ENCODE measurements at places on chromosomes 5 and 9.

DNA sequence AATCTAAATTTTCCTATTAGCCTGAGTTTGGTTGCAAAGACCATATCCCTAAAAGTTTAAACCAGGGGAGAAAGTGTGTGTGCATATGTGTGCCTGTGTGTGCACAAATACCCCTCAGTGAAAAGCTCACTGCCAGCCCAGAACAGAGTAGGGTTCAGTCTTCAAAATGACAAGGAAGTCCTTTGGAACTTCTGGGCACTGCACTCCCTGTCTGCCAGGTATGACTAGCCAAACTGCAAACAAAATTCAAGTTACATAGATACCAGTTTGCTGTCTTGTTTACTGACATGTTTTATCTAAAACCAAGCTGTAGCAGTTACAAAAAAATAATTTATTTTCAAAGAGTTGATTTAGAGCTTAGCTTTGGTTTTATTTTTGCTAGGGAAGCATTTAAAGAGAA, 100.1 kb downstream of the ARHGEF28 start:
- no peaks in the 10 kb centered on the region for H3K27me3 ChIP-seq
- no peak overlapping the region for H3K4me3 ChIP-seq
- DNase-seq, result no peak
- no peaks in the 10 kb centered on the region for H3K4me1 ChIP-seq

DNA sequence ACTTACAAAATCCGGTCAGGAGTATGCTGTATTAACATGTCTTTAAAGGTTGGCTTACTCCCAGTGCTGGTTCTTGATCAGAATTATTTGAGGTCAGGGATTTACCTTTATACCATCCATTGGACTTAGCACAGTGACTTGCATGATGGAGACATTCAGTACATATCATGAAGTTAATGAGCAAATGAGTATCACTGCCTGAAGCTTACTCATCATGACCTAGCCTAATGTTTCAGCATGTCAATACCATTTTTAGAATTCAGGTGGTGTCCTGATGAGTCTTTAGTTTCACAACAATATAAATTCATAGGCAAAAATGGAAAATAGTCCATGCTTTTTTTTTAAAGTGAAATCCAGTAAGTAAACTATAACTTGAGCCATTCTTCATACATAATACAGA, 226.0 kb upstream of the C9orf72 start:
- H3K36me3 ChIP-seq, result no peaks in the 10 kb centered on the region
- DNase-seq, result no peak
- H3K4me3 ChIP-seq, result no peak overlapping the region

- no peak overlapping the region for H3K27ac ChIP-seq
- DNase-seq, result no peak
- no peaks in the 10 kb centered on the region for H3K27me3 ChIP-seq
- H3K36me3 ChIP-seq, result no peaks in the 10 kb centered on the region
- no peak overlapping the region for H3K4me3 ChIP-seq
Observed at GRCh38 chr9:87479801-87480201, 17.9 kb upstream of the DAPK1 start.

GRCh38 chr5:100600298-100600994, 65.3 kb downstream of the FAM174A start:
- no peaks in the 10 kb centered on the region for H3K4me1 ChIP-seq
- H3K27ac ChIP-seq, result no peak overlapping the region
- H3K27me3 ChIP-seq, result no peaks in the 10 kb centered on the region
- H3K4me3 ChIP-seq, result no peak overlapping the region

DNA sequence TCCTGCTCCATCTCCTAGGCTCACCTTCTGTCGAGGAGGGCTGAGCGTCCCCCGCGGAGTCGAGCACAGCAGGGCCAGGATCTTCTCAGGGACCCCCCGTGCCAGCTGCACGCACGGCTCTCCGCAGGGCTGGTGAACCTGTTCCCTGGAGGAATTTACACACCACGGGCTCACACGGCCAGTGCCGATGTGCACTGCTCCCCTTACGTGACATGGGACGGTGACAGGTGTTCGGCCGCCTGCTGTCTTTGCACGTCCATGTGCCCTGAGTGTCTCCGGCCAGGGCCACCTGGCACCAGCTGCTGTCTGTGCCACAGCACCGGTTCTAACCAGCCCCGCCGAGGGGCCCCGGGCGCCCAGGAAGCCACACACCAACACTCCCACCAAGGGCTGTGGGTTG, 8.7 kb upstream of the AGPAT2 start:
- H3K36me3 ChIP-seq, result no peaks in the 10 kb centered on the region
- no peak overlapping the region for H3K4me3 ChIP-seq
- H3K27ac ChIP-seq, result no peak overlapping the region
- DNase-seq, result no peak
- H3K27me3 ChIP-seq, result peaks cover 73% of the 10 kb centered on the region

DNA sequence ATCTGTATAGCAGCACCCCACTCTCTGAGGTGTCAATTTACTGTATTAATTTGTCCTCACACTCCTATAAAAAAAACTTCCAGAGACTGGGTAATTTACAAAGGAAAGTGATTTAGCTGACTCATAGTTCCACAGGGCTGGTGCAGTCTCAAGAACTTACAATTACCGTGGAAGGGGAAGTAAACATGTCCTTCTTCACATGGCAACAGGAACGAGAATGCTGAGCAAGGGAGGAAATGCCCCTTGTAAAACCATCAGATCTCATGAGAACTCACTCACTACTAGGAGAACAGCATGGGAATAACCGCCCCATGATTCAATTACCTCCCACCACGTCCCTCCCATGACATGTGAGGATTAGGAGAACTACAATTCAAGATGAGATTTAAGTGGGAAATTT, 602.6 kb downstream of the MTRR start:
- DNase-seq, result no peak
- H3K36me3 ChIP-seq, result no peaks in the 10 kb centered on the region
- no peak overlapping the region for H3K27ac ChIP-seq
- H3K27me3 ChIP-seq, result no peaks in the 10 kb centered on the region
- H3K4me3 ChIP-seq, result no peak overlapping the region

- peaks cover 21% of the 10 kb centered on the region for H3K4me1 ChIP-seq
- no peaks in the 10 kb centered on the region for H3K36me3 ChIP-seq
- peaks cover 37% of the 10 kb centered on the region for H3K27me3 ChIP-seq
- H3K4me3 ChIP-seq, result no peak overlapping the region
- no peak for DNase-seq
Observed at GRCh38 chr9:131759017-131759647, 19.3 kb upstream of the RAPGEF1 start.

- H3K36me3 ChIP-seq, result no peaks in the 10 kb centered on the region
- H3K4me3 ChIP-seq, result no peak overlapping the region
- no peaks in the 10 kb centered on the region for H3K27me3 ChIP-seq
Observed at GRCh38 chr5:64947031-64947430, 178.3 kb downstream of the CWC27 start.

- no peak overlapping the region for H3K27ac ChIP-seq
- no peak for DNase-seq
- no peak overlapping the region for H3K4me3 ChIP-seq
- no peaks in the 10 kb centered on the region for H3K36me3 ChIP-seq
- no peaks in the 10 kb centered on the region for H3K4me1 ChIP-seq
Observed at GRCh38 chr5:58940446-58940845, 357.6 kb downstream of the RAB3C start.

DNA sequence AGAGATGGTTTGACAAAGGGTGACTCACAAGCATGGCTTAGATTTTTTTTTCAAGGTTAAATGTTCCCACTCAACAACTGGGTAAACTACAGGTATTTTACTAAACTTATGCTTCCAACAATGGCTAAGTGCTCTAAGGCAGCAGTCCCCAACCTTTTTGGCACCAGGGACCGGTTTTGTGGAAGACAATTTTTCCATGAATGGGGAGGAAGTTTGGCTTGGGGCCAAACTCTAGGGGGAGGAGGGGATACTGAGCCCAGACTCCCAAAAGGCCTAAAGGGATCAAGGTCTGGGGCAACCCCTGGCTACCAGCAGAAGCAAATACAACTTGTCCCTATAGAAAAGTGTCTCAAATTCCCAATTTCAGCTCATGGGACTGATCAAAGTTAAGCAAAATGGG, 32.0 kb upstream of the HSD17B3 start:
- no peaks in the 10 kb centered on the region for H3K27me3 ChIP-seq
- DNase-seq, result no peak
- H3K4me3 ChIP-seq, result no peak overlapping the region
- no peak overlapping the region for H3K27ac ChIP-seq

DNA sequence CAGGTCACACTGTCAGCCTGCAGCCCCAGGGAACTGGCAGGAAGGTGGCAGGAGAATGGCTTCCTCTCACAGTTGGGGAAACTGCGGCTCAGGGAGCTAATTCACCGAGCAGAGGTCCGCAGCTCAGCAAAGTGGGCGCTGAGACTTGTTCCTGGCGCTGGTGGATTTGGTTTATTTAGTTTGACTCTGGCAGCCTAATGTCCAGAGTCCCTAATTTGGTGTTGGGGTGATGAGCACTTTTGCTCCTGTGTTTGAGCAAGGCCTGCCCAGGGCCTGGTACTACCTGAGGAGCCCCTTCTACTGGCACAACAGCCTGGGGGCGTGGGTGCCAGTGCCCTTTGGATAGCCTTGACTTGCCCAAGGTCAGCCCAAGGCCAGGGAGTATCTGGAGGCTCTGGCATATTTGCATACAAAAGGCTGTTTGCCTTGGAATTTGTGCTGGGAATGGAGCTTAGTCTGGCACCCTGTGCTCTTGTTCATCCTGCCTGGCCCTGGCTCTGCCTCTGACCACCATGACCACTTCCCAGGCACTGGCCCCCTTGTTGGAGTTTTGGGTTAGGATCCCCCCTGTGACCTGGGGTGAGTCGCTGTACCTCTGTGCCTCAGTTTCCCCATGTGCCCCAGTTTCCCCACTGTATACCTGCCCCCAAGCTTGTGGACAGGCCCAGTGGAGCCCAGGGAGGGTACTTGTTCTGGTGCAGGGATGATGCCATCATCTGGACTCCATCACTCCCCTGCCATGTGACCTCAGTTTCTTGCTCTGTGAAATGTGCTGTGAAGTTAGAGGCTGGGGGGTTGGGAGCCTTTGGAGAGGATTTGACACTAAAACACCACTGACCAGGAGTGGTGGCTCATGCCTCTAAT, 1.4 kb downstream of the SUSD3 start:
- DNase-seq, result no peak
- peak overlapping the region; percentile 83 for H3K27ac ChIP-seq
- H3K4me1 ChIP-seq, result peaks cover 90% of the 10 kb centered on the region
- peak overlapping the region; percentile 88 for H3K4me3 ChIP-seq
- peaks cover 8% of the 10 kb centered on the region for H3K36me3 ChIP-seq

- no peaks in the 10 kb centered on the region for H3K4me1 ChIP-seq
- no peak overlapping the region for H3K4me3 ChIP-seq
- no peaks in the 10 kb centered on the region for H3K36me3 ChIP-seq
- DNase-seq, result no peak
- no peak overlapping the region for H3K27ac ChIP-seq
- H3K27me3 ChIP-seq, result no peaks in the 10 kb centered on the region
Observed at GRCh38 chr9:129313331-129313955, 135.4 kb upstream of the IER5L start.

GRCh38 chr9:89684912-89685636, 80.3 kb downstream of the GADD45G start:
- H3K36me3 ChIP-seq, result no peaks in the 10 kb centered on the region
- peaks cover 11% of the 10 kb centered on the region for H3K27me3 ChIP-seq
- no peak overlapping the region for H3K4me3 ChIP-seq
- H3K4me1 ChIP-seq, result no peaks in the 10 kb centered on the region

GRCh38 chr5:83093692-83094091, 16.3 kb downstream of the XRCC4 start:
- H3K27me3 ChIP-seq, result no peaks in the 10 kb centered on the region
- DNase-seq, result no peak
- H3K4me1 ChIP-seq, result peaks cover 10% of the 10 kb centered on the region
- no peaks in the 10 kb centered on the region for H3K36me3 ChIP-seq
- no peak overlapping the region for H3K27ac ChIP-seq

DNA sequence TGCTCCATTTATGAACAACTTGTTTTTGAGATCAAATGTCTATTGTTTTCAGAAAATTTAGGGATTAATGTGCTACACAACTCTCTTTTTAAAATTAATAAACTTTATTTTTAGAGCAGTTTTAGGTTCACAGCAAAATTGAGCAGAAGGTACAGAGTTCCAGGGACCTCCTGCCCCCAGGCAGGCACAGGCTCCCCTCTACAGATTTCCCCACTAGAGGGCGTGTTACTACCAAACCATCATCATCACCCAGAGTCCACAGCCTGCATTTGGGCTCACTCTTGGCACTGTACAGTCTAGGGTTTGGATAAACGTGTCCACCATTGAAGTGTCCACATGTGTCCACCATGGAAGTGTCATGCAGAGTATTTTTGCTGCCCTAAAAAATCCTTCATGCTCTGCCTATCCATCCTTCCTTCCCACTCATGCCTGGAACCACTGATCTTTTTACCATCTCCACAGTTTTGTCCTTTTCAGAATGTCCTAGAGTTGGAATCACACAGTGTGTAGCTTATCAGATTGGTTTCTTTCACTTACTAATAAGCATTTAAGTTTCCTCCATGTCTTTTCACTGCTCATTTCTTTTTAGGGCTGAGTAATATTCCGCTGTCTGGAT, 61.7 kb downstream of the MRPL36 start:
- no peaks in the 10 kb centered on the region for H3K36me3 ChIP-seq
- no peak overlapping the region for H3K27ac ChIP-seq
- peaks cover 29% of the 10 kb centered on the region for H3K27me3 ChIP-seq
- peak; percentile 36 for DNase-seq

DNA sequence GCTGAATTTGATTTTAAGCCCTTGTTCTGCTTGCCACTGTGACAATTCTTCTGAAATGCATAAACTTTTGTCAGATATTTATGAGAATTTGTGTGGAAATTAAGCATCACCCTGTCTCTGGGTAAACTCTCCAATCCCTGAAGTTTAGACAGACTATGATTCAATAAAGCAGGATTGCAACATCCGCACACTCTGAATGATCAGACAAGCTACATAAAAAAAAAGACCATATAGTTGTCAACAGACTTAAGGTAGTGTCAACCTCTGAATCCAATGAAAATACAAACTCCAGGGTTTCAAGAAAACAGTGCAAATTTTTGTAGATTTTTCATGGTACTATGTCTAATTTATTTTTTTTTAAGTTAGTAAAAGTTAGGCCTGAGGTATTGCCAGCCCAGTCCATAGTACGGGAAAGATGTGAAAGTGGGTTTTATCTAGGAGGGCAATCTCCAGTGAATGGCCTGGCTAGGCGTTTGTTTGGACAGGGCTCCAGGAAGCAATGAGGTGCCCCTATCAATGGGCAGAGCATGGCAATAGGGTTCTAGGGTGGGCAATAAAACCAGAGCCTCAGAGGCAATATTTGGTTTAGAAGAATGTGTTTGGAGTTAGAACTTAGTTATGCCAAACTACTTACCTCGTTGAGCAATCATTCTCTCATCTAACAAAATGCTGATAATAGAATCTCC, 762.6 kb upstream of the SEMA6A start:
- no peaks in the 10 kb centered on the region for H3K4me1 ChIP-seq
- no peak for DNase-seq
- no peaks in the 10 kb centered on the region for H3K27me3 ChIP-seq
- no peak overlapping the region for H3K4me3 ChIP-seq
- no peak overlapping the region for H3K27ac ChIP-seq
- H3K36me3 ChIP-seq, result no peaks in the 10 kb centered on the region

GRCh38 chr9:126692759-126693427, 79.2 kb downstream of the LMX1B start:
- H3K27ac ChIP-seq, result no peak overlapping the region
- no peaks in the 10 kb centered on the region for H3K4me1 ChIP-seq
- no peak overlapping the region for H3K4me3 ChIP-seq
- DNase-seq, result no peak
- no peaks in the 10 kb centered on the region for H3K36me3 ChIP-seq
